Stimulated activated CD4-positive, alpha-beta T cell treated with anti-CD3 and anti-CD28 coated beads, TNF-alpha, amount 100 ng/mL, for 1 hour (primary cell): ENCODE measurements at places on chromosomes 13 and 19.

- DNase-seq = no peak
Observed at GRCh38 chr13:48346583-48346982, 43.0 kb downstream of the RB1 start.

GRCh38 chr13:35841060-35841521 is 290.1 kb downstream of the DCLK1 start:
- DNase-seq = no peak

DNA sequence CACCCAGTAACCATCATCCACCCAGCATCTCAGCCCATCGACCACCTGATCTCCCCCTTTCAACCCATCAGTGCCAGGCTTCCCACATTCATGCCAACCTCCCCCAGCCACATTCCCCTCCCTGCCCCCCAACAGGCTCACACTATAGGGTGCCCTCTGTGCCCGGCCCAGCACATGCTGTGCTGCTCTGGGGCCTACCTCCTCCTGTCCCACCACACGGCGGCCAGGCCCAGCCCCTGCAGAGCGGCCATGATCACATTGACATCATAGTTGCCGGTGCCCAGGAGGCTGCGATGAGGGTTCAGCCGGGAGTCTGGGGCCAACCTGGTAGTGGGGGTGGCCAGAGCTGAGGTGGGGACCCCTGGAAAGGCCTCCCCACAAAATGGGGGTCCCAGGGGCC is 3.6 kb downstream of the JOSD2 start:
- no peak for DNase-seq

- DNase-seq = no peak
Observed at GRCh38 chr19:791007-791566, 6.2 kb upstream of the PTBP1 start.

GRCh38 chr13:98909016-98909415 is 68.8 kb downstream of the DOCK9 start:
- DNase-seq = no peak

DNA sequence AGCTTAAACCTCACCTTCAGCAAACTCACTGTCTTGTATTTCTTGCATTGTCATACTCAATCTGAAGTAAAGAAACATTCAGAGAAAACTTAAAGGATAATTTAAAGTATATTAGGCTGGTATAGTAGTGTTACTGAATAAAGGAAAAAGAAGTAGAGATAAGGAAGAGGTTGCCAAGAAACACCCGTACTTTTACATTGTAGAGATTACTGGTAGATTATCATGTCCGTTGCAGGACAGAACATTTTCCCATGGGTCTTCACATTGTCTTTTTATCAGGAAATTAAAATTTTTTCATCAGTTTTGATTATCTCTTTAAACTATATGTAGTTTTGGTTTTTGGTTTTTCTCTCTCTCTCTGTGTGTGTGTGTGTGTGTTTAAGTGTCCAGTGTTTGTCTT is 19.9 kb upstream of the GPR183 start:
- DNase-seq = no peak

GRCh38 chr13:71964491-71965100 is 97.6 kb upstream of the DACH1 start:
- no peak for DNase-seq

DNA sequence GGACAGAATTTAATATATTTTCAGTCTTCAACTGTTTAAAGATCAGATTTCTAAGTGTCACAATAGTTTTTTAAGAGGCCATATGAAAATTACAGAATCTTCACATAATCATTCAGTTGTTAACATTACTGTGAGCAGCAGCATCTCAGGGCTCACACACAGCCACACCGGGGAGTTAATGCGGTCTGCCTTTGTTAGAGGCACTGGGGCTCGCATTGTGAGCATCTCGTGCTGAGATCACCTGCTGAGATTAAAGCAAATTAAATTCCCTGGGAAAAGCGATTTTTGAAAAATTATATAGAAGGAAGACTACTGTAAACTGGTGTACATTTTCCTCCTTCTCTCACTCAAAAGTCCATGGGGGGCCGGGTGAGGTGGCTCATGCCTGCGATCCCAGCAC is 16.6 kb downstream of the GPR12 start:
- no peak for DNase-seq

GRCh38 chr19:20385061-20385460 is 180.5 kb downstream of the ZNF737 start:
- DNase-seq = no peak

DNA sequence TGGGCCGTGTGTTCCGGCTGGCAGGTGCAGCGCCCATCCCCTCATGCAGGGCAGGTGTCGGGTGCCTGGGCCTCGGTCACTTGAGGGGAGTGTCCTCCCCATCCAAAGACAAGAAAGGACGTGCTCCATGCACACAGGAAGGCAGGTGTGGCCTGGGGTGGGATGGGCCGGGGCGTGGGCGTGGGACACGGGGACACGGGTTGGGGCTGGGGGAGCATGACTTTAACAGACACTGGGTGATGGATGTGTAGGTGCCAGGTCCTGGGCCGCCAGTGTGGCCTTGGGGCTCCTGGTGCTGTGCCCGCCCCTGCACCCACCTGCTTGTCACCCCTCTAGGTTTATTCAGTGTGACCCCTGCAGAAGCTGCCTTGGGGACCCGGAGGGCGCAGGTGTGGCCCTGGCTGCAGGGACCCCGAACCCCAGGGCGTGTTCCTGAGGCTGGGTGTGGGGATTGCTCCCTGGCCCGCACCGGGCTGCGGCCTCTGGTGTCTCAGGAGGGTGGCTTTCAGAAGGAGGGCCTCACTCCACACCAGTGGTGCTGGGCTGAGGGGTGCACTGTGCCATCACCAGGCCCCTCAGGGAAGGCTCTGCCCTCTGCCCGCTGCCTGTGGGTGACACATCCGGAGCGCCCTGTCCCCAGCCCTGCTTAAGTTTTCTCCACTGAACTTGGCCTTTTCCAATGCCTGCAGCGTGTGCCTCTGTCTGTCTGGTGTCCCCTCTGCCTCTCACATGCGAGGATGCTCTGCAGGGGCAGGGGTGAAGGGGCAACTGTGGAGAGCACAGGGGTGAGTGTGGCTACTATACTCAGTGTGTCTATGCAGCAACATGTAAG is 5.2 kb downstream of the TMEM255B start:
- DNase-seq = no peak

DNA sequence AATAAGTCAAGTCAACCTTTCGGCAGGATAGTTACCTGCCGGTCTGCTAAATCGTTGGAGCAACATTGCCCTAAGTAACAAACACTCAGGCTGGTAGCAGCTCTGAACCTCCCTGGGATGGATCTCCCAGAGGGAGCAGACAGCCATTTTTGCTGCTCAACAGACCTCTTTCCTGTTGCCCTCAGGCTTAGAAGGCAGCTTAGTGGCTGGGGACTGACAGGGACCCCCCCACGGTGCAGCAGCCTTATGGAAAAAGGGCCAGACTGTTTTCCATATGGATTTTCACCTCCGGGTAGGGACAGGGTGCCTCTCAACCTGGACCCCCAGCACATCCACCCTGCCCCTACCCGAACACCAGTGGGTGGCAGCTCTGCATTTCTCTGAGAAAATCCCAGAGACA is 49.7 kb downstream of the UBL3 start:
- DNase-seq = no peak

DNA sequence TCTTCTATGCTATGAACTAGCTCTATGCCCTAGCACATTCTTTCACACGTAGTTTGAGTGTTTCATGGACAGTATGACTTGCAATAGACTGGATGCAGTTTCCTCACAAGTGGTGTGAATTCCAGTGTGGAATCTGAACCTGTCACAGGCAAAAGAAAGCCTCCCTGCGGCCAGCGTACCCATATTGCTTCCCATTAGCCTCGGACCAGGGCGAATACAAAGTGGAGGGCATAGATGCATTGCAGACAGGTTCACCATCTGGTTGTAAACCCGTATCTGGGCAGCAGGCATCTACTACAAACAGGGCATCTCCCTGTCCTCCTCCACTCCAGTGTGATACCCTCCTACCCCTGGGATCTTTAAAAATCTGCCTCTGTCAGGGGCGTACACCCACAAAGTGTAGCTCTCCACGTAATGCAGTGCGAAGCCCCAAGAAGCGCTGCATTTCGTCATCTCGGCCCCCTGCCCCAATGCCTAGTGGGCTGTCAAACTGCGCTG is 1.4 kb upstream of the CIC start:
- DNase-seq = no peak

DNA sequence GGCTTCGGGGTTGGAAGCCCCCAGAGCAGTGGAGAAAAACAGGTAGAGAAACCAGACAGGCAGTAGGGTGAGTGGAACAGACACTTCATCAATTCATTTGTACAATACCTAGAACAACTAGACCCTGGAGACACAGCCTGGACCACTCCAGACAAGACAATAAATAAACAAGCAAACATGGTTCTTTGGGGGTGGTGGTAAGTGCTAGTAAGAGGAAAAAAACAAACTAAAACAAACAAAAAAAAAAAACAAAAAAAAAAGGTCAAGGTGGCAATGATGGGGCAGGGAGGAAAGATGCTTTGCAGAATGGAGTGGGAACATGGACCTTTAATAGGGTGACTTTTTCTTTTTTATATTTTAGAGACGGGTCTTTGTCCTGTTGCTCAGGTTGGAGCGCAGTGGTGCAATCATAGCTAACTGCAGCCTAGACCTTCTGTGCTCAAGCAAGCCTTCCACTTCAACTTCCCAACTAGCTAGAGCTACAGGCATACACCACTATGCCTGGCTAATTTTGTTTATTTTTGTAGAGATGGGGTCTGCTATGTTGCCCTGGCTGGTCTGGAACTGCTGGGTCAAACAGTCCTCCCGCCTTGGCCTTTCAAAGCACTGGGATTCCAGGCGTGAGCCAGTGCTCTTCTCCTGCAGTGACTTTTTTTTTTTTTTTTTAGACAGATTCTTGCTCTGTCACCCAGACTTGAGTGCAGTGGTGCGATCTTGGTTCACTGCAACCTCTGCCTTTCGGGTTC is 3.1 kb downstream of the JUNB start:
- no peak for DNase-seq
